Stromal cell of bone marrow (primary cell): ENCODE measurements at places on chromosomes 1 and 21.

GRCh38 chr1:222138095-222138494 lies 396.2 kb upstream of the DUSP10 start:
- no peak for DNase-seq

GRCh38 chr21:43600642-43601402 lies 58.5 kb downstream of the HSF2BP start:
- no peak for DNase-seq

GRCh38 chr1:107061886-107062285 lies 5.4 kb downstream of the PRMT6 start:
- no peak for DNase-seq

DNA sequence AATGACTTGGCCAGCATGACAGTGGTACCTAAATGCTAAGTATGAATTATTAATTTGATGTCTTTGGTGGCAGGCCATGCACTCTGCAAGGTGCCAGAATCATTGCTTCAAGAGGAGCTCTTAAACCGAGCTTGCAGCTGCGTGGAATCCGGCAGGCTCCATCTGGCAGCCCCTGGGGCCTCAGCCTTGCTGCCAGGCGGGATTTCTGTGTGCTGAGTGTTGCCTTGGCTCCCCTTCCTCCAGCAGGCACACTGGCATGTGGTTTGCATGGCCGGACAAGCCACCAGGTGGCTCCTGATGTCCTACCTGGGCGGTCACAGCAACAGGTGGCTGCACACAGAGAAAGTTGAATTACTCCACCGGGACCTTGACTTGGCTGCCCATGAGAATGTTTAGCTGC lies 155.4 kb downstream of the URB2 start:
- no peak for DNase-seq

- DNase-seq = no peak
Observed at GRCh38 chr1:202958544-202959275, 598 bp upstream of the ADIPOR1 start.

DNA sequence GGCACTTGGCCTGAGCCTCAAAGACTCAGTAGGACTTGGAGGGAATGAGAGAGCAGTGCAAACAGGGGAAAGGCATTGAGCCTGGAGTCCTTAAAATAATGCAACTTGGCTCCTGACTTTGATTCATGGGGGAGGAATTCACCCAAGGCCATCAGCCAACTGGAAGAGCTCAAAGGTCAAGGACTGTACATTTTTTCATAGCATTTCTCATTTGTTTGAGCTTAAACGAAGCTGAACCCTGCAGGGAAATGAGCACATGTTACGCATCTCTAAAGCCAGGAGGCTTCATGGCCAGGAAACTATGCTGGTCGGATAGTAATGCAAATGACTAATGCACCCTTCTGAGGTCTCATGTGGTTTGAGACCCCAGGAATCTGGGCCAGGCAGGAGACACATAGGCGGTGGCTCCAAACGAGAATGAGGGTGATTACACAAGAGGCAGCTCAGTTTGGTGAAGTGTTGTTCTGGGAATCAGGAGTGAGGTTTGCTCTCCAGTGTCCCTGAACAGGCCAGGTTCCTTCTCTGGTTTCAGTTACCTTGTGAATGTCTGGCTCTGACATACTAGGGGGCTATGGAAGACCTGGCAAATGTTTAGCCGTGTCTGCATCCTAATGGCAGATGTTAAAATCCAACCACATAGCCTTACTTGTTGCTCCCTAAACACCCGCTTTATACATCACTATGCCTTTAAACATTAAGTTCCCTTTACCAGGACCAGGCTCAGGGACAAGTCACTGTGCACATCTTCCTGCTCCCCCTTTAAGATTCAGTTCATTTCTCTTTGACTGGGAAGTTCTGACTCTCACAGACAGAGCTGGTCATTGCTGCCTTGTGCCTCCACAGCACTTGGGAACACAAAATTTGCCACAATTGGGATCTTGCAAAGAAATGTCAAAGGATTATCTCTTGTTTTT lies 503.9 kb upstream of the USP24 start:
- peak; percentile 100 for DNase-seq

- peak; percentile 96 for DNase-seq
Observed at GRCh38 chr1:15525050-15526020, 1.3 kb upstream of the DNAJC16 start.

DNA sequence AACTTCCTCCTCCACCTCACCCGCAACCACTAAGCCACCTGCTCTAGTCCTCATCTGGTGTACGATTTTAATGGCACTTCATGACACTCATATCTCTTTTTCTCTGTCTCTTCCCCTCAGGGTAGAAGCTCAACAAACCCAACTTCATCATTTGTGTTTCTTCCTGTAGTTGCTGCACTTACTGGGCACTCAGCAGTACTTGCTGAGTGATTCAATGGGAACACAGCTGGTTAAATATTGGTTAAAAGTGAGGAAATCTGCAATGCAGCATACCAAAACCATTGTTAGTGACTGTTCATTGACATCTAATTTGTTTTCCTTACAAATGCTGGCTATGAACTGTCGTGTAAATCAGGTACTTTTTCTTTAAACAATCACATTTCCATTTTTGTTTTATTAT lies 541.1 kb upstream of the PRMT6 start:
- no peak for DNase-seq

- no peak for DNase-seq
Observed at GRCh38 chr1:167706931-167707877, 14.6 kb upstream of the MPZL1 start.

DNA sequence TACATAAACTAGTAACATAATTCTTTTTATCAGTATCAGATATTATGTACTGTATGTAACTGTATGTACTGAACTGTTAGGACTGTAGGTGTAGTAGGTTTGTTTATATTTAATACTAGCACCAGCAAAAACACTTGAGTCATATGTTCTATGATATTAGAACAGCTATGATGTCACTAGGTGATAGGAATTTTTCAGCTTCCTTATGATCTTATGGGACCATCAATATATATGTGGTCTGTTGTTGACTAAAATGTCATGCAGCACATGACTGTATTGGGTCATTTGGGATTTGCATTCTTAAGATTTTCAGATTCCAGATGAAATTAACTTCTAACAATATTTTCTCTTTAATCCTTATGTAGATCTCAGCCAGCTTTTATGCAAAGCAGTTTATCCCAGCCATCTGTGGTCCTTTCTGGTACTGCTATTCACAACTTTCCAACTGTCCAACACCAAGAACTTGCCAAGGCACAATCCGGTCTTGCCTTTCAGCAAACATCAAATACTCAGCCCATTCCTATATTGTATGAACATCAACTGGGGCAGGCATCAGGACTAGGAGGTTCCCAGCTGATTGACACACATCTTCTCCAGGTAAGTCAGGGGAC lies 38.3 kb upstream of the MYOCOS start:
- no peak for DNase-seq

GRCh38 chr1:87358219-87358618 lies 29.5 kb downstream of the LMO4 start:
- no peak for DNase-seq

- DNase-seq = no peak
Observed at GRCh38 chr1:115325874-115326273, 12.2 kb downstream of the NGF start.

DNA sequence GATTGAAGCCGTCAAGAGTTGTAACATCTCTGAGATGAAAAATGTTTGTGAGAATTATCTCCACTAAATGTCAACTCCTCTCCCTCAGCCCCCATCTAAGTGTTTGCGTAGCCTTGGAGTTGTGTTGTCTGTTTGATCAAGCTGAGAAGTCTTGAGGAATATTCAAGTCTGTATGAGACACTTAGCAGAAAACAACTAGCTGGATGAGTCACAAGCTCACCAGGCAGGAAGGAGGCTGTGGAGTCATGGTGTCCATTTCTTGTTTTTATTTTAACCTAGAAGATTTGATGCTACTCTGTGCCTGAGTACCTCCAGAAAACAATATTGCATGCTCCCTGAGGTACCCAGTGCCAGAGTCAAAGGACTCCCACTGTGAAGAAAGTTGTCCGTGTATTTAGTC lies 211.6 kb upstream of the PLXNA2 start:
- peak; percentile 39 for DNase-seq

GRCh38 chr21:45168522-45168921 lies 94.1 kb downstream of the ADARB1 start:
- DNase-seq = no peak

DNA sequence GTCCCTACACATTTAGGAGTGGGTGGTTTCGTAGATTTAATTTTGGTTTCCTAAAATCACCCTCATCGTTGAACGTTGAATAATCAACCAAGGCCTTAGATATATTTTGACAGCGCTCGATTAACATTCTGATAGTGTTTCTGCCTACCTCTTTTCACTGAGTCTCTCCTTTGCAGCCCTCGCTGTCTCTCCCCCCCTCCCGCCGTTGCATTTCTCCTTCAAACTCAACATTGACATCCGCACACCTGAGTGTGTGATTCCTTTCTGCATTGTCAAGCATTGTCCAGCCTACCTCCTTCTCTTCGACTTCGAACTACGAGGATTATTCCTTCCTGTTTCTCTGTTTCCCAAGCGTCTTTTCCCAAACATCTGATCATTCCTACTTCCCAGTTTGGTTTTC lies 1.8 kb upstream of the ADAMTS1 start:
- no peak for DNase-seq

- peak; percentile 53 for DNase-seq
Observed at GRCh38 chr1:152052606-152053005, 15.8 kb upstream of the S100A11 start.

DNA sequence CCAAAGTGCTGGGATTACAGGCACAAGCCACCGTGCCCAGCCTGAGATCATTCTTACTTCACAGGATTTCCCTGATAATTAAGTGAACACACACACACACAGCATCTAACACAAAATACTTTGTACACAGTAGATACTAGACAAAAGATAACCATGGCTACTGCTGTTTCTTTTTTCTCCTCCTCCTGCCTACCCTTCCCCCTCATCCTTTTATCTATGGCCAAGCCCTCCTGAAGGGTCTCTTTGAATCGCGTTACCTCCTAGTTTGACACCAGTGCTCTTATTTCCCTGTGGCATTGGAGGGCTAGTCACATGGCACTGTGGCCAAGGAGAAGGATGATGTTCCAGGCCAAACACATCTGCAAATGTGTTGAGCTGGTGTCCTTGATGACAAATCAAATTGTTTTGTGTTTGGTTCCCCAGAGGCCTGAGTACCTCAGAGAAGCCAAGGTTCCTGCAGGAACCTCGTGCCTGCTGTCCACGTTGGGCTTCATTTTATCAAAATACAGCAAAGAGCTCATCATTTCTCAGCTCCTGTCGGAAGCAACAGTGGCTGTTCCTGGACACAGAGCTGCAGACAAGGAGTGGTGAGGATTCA lies 20.6 kb downstream of the NDUFS5 start:
- no peak for DNase-seq

DNA sequence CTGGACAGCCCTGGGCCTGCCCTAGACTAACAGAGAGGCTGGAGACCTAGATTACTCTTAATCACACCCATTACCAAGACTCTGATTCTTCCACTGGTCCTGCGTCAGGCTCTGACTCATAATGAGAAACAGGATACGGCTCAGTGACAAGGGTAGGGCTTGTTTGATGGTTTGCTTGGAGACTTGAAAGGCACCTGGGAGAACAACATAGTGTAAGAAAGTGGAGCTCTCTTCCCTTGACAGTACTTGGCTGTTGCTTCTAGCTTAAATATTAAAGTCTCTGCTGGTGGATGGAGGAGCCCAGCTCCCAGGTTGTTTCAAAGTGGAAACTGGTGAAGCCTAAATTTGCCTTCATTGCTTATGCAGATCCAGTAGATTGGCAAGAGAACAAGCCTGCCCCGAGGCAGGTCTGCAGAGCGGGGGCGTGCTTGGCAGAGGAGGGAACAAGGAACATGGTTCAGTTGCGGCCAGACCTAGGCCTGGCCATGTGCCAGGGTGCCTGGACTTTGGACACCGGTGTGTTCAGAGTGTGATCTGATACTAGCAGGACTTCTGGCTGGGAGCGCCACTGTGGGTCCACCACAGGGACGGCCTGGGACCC lies 480.6 kb downstream of the CAMTA1 start:
- DNase-seq = peak; percentile 81

DNA sequence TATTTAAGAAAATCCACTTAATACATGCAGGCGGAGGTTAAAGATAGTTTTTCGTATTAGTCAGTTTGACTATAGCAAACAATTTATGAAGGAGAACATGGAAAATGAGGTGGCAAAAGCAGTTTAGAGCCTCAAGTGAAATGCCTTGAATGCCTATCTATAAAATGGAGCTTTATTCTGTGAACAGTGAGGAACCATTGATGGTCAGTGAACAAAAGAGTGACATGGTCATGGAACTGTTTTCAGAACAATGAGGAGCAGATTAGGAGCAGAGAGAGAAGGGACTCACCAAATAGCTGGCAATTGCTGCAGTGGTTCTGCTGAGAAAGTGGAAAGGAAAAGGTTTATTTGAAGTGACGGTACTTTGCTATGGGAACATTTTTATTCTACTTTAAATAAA lies 299.8 kb downstream of the DUSP10 start:
- no peak for DNase-seq

DNA sequence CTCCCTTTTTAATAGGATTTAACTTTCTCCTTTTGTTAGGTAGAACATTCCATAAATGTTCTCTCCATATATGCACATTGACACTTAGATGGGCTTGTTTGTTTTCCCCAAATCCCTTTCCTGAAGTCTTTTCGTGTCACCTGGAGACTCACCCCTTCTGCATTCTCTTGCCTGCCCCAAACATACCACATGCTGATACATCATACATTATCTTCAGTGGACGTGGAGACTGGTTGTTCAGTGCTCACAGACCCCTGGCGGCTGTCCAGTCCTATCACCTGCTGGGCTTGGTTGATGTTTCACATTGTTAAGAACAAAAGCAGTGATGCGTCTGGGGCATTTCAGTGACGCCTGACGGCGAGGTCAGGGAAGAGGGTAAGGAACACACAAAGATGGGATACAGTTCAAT lies 22.2 kb downstream of the FMOD start:
- no peak for DNase-seq

DNA sequence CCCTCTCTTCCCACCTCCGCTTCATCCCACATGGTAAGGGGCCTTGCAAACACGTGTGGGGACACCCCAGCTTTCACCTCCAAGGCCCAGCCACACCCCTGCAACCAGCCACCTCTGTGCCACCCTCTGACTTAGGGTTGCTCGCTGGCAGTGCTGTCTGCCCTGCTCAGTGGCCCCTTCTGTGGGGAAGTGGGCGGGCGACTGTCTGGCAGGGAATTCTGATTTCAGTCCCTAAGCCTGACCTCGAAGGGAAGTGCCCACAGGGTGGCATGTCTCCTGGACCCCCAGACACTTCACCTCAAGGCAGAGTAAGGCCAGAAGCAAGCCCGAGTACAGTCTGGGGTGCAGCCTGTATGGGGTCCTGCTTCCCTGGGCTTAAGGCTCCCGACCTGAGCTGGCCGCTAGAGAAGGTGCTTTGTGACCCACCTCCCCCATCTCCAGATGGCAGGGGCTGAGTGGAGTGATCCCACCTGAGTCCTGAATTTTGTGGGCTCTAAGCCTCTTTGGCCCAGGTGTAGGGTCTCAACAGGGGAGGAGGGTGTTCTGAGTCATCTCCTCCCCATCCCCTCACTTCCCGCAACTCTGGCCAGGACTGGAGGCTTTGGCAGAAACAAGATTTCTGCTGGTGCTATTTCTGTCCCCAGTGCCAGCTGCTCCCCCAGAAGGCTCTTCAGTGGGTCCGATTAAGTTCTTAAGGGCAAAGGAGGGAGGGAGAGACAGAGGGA lies 7.0 kb downstream of the RD3 start:
- no peak for DNase-seq

GRCh38 chr1:3852091-3852490 lies 4.9 kb downstream of the CEP104 start:
- DNase-seq = no peak
